Hematopoietic multipotent progenitor cell (in vitro differentiated cells): ENCODE measurements at places on chromosomes 3 and 15.

- DNase-seq, result no peak
These were observed 24.9 kb upstream of the FAH start for GRCh38 chr15:80127911-80128310.

GRCh38 chr15:28989239-28989830 lies 103.6 kb downstream of the APBA2 start:
- DNase-seq, result no peak

- no peak for DNase-seq
These were observed 14.7 kb downstream of the FHIT start for GRCh38 chr3:61236556-61236955.

DNA sequence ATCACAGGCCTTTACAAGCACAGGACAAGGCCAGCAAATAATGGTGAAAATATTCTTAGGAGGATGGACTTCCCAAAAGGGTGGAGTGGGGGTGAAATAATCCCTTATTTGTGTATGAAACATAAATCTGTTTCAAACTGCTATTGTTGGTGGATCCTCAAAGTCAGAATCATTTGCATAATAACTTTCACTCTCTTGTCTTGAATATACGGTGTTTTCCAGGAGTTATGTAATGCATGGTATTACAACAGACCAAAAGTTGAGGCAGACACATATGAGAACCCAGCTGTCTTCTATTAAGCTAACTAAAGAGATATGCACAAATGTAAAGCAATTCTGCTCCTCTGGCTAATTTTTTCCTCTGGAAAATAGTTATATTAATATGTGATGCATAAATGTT lies 57.7 kb downstream of the PRTG start:
- no peak for DNase-seq

DNA sequence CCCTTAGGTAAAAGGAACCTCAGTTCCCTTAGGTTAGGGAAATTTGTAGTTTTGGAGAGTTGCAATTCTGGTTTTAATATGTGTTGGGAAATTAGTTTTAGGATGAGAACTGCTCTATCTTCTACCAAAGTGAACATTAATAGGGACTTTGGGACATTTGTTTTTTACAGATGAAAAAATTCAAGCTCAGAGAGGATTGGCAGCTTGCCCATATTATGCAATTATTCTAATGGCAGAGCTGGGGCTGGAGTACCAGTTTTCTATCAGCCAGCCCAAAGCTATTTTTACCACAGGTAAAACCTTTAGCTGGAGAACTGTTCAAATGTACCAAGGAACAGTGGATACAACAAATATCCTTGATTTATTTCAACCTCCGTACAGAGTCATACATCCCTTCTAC lies 127.0 kb downstream of the CPNE4 start:
- DNase-seq, result no peak
